ENCODE measurements at places on chromosomes 1 and 21. TPM values are rescaled to one million over a fixed set of nuclear protein-coding genes. Genes with fewer than 3 reads are reported as not detected.

Gene PTPN14
- 2.7 TPM for total RNA-seq

Gene SOX13
- 0.78 TPM for total RNA-seq

Gene LCE3E
- total RNA-seq = not detected

Gene ADGRB2
- total RNA-seq = 75.0 TPM

Gene SPRR5
- total RNA-seq = not detected

Gene OPRD1
- 0.31 TPM for total RNA-seq

Gene SSX2IP
- 125 TPM for total RNA-seq

Gene TNN
- total RNA-seq = 0.47 TPM
